ENCODE measurements at places on chromosomes 12 and 14. TPM values are rescaled to one million over a fixed set of nuclear protein-coding genes. Genes with fewer than 3 reads are reported as not detected.

DNA sequence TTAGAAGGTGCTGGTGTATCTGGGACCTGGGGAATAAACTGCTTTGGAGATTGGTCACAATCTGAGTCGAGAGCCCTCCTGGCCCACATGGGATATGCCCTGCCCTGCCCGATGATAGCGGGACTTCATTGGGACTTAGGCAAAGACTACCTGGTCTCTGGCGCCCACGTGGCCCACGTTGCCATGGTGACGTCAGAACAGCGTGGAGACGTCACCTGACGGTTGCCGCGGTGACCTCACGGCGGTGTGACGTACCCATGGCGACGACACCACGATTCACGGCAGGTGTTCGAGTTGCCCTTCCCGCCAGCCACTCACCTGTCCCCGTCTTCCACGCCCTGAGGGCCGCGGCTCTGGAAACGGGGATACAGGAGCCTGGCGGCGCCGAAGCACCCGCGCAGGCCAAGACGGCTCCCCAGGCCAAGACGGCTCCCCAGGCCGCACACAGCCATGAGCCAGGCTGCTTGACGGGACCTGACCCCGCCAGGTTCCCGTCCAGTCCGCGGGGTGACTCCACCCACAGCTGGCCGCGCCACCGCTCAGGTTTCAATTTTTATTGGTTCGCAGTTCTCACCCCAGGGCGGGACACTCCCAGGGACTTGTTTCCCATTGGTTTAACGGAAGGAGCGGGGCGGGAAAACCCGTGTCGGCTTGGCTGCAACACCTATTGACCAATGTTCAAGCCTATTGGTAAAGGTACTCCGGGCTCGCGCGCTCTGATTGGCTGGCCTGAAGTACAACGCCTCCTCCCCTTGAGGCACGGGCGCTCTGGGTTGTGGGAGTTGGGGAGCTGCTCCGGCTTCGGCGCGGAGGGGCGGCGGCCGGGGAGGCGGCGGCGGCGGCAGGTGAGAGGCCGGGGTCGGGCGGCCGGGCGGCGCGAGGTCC is at the start of the genes MMAB and MVK:
TSS of gene MMAB (minus strand) at position 476 of the 885 bp plus-strand sequence. CDS start at position 452, 24 bp downstream.
TSS of gene MVK (plus strand) at position 766 of the 885 bp plus-strand sequence. CDS start 1,029 bp downstream, outside the sequence.
- peak; percentile 99 for DNase-seq

DNA sequence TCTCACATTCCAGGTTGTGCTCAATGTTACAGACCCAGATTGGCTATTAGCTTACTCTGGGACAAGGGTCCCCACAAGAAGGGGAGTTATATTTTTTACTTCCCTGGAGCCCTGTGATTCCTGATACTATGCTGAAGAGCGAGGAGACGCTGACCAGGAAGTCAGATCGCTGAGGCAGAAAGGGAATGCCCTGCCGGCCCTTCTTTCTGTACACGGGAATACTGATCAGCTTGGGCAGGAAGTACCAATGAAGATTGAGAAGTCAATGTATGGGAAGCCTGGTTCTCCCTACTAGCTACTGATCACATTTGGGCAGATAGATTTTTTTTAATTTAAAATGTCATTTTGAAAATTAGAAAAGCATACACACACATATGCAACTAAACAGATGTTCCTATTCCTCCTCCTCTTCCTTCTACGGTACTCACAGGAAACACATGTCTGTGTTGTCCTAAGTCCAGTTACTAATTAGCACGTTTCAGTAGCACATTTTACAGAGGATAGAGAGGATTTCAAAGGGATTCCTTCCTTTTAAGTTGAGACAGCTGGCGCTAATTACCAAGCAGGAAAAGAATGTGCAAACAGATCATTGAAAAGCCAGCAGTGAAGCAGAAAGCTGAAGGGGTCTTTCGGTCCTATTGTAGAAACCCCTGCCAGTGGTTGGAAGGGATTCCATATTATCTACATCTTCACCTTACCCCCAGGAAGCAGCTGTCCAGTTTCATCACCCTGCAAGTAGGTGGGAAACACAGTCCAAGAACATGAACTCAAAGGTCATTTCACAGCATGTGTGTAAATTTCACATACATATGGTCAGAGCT is 292.4 kb downstream of the DUSP6 start:
- no peak for DNase-seq

The TUNAR gene
- not detected for total RNA-seq

The TMEM30B gene
- 19.6 TPM for total RNA-seq

DNA sequence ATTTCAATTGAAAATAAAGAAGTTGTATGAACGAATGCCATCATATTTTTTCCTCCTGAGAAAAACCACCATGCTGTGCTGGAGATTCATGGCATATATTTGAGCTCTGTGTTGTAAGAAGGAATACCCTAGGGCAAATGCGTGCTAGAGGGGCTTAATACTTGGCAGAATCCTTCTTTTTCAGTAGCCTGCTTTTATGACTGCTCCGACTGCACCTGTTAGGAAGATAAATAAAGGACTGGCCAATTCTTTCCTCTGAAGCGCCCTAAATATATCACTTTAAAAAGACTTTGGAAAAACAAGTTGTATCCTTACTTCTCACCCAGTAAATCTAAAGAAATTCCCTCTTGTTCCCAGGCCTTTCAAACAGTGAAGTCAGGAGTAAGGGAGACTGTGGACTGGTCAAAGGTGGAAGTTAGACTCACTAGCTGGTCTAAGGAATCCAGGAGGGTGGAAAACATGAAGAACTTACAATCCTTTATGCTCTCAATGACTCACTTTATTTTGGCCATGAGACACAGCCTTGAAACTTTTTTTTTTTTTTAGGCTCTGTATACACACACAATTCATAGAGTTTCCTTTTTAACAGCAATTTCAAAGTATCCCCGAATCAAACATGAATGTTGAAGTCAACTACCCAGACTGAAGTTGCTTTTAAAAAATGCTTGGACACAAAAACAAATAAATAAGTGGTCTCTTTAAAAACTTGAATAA is 5.2 kb downstream of the MYBPC1 start:
- DNase-seq = no peak

- DNase-seq = no peak
These were observed 98.2 kb downstream of the ZFP36L1 start for GRCh38 chr14:68694516-68695235.

DNA sequence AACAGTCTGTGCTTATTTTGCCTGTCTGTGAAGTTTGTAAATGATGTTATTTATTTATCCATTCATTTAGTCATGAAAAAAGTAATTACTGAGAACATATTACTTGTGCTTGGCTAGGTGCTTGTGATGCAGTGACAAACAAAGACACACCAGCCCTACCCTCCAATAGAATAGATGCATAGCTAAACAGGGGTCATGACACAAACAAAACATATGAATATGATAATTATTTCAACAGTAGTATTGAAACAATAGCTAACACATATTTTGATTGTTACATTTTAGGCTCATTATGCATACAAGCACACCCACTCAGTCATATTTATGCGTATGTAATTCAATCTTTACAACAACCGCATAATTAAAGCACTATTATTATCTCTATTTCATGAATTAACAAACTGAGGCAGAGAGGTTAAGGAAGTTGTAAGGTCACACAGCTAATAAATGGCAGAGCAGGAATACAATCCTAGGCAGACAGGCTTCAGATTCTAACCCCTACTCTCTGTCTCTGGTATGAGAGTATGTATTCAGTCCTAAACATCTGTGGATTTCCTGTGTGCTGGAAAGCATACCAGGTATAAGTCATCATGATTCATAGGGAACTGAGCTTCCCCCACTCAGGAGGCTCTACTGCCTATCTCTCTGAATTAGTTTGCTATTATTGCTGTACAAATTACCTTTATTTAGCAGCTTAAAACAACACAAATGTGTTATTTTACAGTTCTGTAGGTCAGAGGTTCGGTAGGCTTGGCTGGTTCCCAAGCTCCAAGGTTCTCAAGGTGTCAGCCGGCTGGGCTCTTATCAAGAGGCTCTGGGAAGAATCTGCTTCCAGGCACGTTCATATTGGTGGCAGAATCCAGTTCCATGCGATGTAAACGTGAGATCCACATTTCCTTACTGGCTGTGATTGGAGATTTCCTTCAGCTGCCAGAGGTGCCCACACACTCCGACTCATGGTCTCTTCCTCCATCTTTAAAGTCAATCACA is 509.4 kb downstream of the GALC start:
- no peak for DNase-seq

GRCh38 chr14:103512701-103513611 is 9.7 kb downstream of the CKB start:
- DNase-seq = no peak

The FGF6 gene
- not detected for total RNA-seq

GRCh38 chr14:104938960-104939359 is 14.3 kb downstream of the PLD4 start:
- DNase-seq = no peak

GRCh38 chr12:132620113-132620898 is 1.7 kb downstream of the P2RX2 start:
- DNase-seq = no peak

GRCh38 chr12:55061024-55061423 is 41.2 kb downstream of the NEUROD4 start:
- DNase-seq = no peak

GRCh38 chr14:73744175-73744867 is 30.1 kb upstream of the PNMA1 start:
- no peak for DNase-seq

The MYH6 gene
- total RNA-seq = not detected

The SLC25A47 gene
- not detected for total RNA-seq

- peak; percentile 32 for DNase-seq
These were observed 220.6 kb upstream of the HMGA2 start for GRCh38 chr12:65603438-65604351.

GRCh38 chr14:54221432-54221803 is 175.4 kb upstream of the CDKN3 start:
- DNase-seq = no peak

DNA sequence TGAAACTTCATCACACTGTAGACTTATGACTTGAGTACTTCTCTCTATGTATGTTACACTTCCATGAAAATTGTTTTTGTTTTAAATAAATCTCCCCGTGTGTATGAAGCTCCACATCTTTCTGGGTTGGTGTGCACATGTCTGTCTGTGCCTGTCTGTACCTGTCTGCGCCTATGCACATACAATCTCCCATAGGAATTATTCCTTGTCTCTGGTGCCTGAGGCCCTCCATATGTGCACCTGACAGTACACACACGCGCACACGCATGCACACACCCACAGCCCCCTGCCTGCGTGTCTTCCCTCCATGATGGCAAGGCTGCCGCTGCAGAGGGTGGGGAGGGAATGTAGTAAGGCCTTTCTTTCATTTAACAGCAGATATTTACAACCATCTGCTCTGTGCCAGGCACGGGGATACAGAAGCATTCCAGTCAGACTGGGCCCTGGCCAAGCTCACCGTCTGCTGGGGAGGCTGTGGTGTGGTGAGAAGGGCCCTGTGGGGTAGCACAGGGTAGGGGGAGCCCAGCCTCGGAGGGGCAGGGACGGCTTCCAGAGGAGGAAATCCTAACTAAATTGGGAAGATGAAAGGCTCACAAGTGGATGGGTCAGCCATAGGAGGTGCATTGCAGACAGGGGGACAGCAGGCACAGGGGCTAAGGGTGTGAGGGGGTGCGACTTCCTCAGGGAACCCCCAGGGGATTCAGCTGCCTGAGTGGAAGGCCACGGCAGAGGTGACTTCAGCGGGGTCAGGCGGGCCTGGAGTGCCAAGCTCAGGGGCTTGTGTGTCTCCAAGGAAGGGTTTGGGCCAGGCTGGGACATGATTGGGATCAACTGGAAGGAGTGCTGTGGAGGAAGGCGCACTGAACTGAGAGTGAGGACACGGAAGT is 26.1 kb downstream of the KRT8 start:
- no peak for DNase-seq

GRCh38 chr12:93390549-93391297 is 13.0 kb downstream of the NUDT4 start:
- DNase-seq = no peak

- DNase-seq = no peak
These were observed at the start of gene MGAT4C for GRCh38 chr12:86256163-86256562. MGAT4C (minus strand) TSS chr12:86256391.

- peak; percentile 84 for DNase-seq
These were observed 1.2 kb upstream of the COX14 start for GRCh38 chr12:50110762-50111351.

The SLCO1B1 gene
- 0.50 TPM for total RNA-seq

The SSPN gene
- 14.0 TPM for total RNA-seq

DNA sequence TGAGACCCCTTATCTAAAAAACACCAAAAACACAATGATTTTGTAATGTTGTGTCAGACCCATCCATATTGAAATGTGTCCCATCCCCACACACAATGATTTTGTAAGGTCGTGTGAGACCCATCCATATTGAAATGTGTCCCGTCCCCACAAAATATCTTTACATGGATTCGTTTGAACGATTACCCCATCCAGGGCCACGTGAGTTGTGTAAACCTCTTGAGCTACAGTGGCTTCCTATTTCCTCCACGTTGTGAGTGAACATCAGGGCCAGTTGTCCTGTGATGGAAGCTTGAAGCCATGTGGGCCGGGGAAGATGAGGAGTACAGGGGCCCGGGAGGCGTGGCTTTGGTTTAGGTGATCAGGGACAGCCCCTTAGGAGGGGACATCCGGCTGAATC is 27.0 kb upstream of the ULK1 start:
- no peak for DNase-seq

DNA sequence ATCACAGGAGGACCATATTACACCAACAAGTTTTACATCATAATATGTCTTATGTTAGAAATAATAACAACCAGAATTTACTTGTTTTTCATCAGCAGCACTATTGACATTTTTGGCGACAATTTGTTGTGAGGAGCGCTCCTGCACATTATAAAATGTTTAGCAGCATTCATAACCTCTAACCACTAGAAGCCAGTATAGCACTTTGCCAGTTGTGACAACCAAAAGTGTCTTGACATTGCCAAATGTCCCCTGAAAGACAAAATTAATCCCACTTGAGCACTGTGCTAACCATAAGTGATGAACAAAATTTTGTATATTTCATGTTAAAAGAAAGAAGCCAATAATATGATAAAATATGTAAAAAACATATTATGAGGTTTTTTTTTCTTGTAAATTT is 356.9 kb upstream of the LMO3 start:
- no peak for DNase-seq

- no peak for DNase-seq
These were observed 6.9 kb upstream of the TSPAN8 start for GRCh38 chr12:71164568-71165197.

DNA sequence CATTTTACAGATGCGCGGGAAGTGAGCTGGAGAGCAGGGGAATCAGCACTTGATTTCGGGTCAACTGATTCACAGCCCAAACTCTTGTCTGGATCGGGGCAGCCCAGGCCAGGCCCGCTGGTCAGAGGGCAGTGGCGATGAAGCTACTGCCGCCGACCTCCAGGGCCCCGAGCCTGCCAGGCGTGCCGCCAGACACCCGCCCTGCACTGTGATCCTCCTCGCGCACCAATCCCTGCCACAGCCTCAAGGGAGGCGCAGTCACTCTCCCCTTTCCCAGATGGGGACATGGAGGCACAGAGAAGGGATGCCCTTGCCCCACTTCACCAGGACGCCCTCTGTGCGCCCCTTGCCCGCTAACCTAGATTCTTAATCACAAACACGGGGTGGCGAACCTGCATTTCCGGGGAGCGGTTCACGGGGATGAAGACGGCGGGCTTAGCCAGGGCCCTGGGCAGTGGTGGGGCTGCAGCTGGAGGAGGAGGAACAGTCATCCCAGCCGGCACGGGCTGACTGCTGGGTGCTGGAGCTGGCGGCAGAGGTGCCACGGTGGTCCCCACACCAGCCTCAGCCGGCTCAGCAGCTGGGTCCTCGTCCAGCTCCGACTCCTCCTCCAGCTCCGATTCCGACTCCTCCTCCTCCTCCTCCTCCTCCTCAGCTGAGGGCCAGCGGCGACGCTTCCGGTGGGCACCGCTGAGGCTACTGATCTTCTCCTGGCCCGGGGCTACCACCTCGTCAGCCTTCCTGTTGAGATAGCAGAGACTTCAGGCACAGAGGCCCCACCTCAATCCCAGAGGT is 8.6 kb downstream of the DHX37 start:
- DNase-seq = no peak

- DNase-seq = no peak
These were observed 8.6 kb downstream of the NACA start for GRCh38 chr12:56716458-56716857.

The CISTR gene
- total RNA-seq = not detected

The RPGRIP1 gene
- 0.75 TPM for total RNA-seq

The FIGNL2 gene
- not detected for total RNA-seq
